ENCODE measurements at places on chromosomes 5 and 9. TPM values are rescaled to one million over a fixed set of nuclear protein-coding genes. Genes with fewer than 3 reads are reported as not detected.
A peak's percentile ranks its signal among the peaks of the same experiment; 100 is the strongest.

GRCh38 chr9:16719921-16720320 lies 150.5 kb downstream of the BNC2 start:
- peaks cover 6% of the 10 kb centered on the region for H3K4me1 ChIP-seq
- H3K36me3 ChIP-seq, result no peaks in the 10 kb centered on the region
- no peak overlapping the region for H3K4me3 ChIP-seq
- DNase-seq, result no peak
- no peak overlapping the region for H3K27ac ChIP-seq

- no peak overlapping the region for H3K4me3 ChIP-seq
- H3K27me3 ChIP-seq, result peaks cover 7% of the 10 kb centered on the region
- no peak overlapping the region for H3K27ac ChIP-seq
Measured at GRCh38 chr5:76710991-76711390, 4.9 kb upstream of the F2R start.

GRCh38 chr5:179345433-179346321 lies at the start of gene ADAMTS2:
ADAMTS2 (minus strand) TSS chr5:179345461; CDS start chr5:179345328, 133 bp downstream.
- peaks cover 99% of the 10 kb centered on the region for H3K27me3 ChIP-seq
- H3K4me3 ChIP-seq, result peak within 1 kb of the TSS; percentile 39
- peak; percentile 78 for DNase-seq
- peaks cover 26% of the 10 kb centered on the region for H3K4me1 ChIP-seq

DNA sequence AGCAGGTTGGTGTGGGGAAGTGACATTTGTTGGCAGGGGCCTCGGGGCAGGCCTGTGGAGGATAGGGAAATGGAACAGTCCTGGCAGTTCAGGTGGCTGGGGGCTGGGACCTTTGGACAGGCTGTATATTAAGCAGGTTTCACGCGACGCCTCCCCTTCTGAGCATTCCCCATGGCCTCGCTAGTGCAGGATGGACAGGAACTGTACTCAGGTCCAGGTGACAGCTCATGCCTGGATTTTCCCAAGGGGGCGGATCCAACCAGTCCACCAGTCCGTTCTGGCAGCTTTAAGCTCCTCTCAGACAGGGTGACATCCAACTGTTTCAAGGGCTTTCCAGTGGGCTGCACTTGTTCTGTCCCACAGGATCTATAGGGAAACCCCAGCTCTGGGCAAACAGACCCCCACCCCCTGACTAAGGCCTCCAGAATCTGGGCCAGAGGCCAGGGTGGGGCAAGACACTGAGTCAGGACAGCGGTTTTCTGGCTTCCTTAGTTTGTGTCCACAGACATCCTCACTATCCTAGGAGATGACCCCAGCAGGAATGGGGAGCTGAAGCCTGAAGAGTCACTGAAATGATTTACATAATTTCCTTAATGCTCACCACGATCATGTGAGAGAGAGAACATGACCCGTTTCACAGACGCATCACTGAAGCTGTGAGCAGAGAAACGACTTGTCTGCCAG lies 20.9 kb downstream of the CSF2 start:
- H3K27me3 ChIP-seq, result no peaks in the 10 kb centered on the region
- H3K36me3 ChIP-seq, result no peaks in the 10 kb centered on the region
- no peak overlapping the region for H3K4me3 ChIP-seq
- H3K27ac ChIP-seq, result no peak overlapping the region
- no peaks in the 10 kb centered on the region for H3K4me1 ChIP-seq

DNA sequence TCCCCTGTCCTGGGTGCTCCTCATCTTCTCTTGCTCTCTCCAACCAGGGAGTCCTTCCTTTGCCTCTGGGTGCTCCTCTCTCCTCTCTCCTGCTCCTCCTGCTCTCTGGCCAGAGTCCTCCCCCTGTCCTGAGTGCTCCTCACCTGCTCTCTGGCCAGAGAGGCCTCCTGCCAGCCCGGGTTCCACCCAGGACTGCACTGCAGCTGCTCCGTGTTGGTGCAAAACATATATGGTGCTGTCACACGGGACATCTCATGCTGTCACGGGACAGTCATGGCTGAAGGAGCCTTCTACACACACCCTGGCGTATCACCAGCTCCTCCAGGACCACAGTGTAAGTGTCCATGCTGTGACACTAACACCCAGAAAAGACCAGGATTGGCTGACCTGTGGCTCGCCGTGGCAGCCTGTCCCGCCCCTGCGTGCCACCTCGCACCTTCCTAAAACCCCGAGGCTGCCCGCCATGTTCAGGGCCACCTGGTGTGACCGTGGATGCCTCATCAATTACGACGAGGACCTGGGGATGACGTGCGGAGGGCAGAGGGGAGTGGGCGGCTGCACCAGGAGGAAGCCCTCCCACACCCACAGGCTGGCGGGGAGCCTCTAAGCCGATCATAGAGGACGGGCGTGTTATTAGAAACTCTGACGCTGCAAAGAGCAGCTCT lies 27.9 kb upstream of the SLC6A3 start:
- H3K4me3 ChIP-seq, result no peak overlapping the region
- H3K36me3 ChIP-seq, result peaks cover 97% of the 10 kb centered on the region
- no peaks in the 10 kb centered on the region for H3K27me3 ChIP-seq
- peaks cover 33% of the 10 kb centered on the region for H3K4me1 ChIP-seq
- H3K27ac ChIP-seq, result no peak overlapping the region

DNA sequence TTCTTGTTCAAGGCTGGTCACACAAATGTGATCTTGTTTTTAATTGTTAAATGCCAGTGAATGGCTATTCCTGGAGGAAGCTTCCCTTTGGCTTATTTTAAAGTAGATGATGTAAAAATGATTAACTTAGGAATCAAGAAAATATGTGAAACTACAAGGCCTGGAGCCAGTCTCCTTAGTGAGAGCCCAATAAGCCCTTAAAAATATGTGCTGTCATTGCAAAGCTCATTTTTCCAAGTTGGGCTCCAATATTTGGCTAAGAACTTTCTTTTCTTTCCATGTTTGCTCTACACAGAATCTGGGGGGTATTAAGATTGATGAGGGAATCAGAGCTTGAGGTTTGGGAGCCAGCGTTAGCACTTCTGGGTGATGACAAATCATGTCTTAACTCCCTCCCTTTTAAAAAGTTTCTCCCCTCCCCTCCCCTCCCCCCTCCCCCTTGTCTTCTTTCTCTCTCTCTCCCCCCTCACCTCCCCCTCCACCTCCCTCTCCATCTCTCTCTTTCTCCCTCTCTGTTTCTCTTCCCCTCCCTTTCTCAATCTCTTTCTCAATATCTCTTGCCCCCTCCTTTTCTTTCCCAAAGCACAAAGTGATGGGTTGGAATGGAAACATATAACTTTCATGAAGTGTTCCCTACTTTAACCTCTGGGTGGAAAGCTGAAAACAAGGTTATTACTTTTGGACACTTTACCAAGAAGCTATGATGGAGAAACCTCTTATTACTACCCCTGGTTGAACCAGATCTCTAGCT lies 86.0 kb downstream of the FBXL7 start:
- no peak for DNase-seq
- no peaks in the 10 kb centered on the region for H3K36me3 ChIP-seq

- no peaks in the 10 kb centered on the region for H3K36me3 ChIP-seq
- no peak for DNase-seq
- H3K27me3 ChIP-seq, result no peaks in the 10 kb centered on the region
- no peak overlapping the region for H3K4me3 ChIP-seq
Measured at GRCh38 chr5:14413331-14413750, 168.3 kb upstream of the OTULINL start.

GRCh38 chr9:111691672-111692329 lies 30.4 kb downstream of the GNG10 start:
- H3K36me3 ChIP-seq, result no peaks in the 10 kb centered on the region
- no peak for DNase-seq
- H3K4me1 ChIP-seq, result peaks cover 3% of the 10 kb centered on the region
- H3K27ac ChIP-seq, result no peak overlapping the region

SLC4A9 gene
- polyA plus RNA-seq, result 0.13 TPM

MARCOL gene
- not detected for polyA plus RNA-seq

HAPLN1 gene
- polyA plus RNA-seq, result 3.3 TPM

NR2F1-AS1 gene
- 52.4 TPM for polyA plus RNA-seq

CXXC5 gene
- 40.0 TPM for polyA plus RNA-seq

SHOC1 gene
- polyA plus RNA-seq, result 0.27 TPM

PCDHB11 gene
- polyA plus RNA-seq, result 3.5 TPM

CCDC187 gene
- polyA plus RNA-seq, result 1.1 TPM
